ENCODE measurements at places on chromosomes 13 and 19.

DNA sequence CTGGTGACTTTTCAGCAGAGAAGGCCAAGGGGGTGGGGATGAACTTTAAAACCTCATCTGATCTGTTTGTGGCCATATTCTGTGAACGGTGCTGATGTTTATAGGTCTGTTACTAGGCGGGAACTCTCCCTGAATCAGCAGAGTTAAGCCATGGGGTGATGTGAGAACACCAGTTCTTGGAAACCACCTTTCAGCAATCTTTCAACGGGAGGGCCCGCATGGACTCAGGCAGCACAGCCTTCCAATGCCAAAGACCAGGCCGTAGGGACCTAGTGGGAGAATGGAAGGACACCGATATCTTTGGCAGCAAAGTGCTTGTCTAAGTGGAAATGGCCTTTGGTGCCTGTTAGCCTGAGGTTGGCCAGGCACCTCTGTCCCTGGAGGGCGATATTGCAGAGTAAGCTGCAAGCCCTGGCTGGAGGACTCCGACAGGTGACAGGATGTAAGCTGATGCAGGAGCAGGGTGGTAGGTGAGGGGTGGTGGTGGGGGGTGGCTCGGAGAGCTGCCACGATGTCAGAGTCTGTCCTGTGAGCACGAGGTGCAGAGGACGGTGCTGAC lies 57.0 kb downstream of the ERCC5 start:
- peak; percentile 18 for DNase-seq

DNA sequence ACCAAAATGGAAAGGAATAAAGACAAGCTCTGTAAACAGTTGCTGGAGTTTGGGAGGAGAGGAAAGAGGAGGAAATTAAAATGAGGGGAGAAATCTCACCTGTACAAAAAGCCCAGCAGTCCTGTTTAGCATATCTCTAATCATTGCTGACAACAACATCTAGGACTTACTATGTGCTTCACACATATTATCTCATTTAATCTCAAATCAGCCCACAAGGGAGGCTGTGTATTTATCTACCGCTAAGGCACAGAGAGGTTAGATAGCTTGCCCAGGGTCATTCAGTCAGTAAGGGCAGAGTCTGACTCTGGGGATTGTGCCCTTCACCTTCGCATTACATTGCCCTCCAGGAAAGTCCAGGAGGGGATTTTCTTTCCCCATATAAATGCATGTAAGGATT lies 233.3 kb downstream of the DLEU7 start:
- DNase-seq = no peak

- no peak for DNase-seq
Measured at GRCh38 chr13:59343993-59344822, 819.5 kb downstream of the DIAPH3 start.

DNA sequence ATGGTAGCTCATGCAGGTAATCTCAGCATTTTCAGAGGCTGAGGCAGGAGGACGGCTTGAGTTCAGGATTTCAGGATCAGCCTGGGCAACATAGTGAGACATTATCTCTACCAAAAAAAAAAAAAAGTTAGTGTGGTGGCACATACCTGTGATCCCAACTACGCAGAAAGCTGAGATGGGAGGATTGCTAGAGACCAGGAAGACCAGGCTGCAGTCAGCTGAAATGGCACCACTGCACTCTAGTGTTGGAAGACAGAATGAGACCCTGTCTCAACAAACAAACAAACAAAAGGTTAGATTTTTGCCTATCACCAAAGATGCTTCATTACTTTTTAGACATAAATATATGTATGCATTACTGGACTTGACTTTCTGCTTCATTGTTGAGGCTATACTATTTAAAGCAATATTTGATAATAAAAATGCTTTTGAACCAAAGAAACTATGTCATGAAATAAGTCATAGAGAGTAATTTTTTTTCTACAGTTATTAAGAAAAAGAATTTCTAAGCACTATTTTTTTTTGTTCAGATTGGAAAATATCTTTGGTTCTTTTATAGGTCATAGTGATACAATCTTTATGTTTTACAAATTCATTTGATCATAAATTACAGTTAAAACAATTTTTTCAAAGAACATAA lies 1180.1 kb upstream of the ATXN8OS start:
- peak; percentile 67 for DNase-seq

- no peak for DNase-seq
Measured at GRCh38 chr13:48443442-48444208, 30.7 kb upstream of the LPAR6 start.

- no peak for DNase-seq
Measured at GRCh38 chr13:71117920-71118319, 749.1 kb downstream of the DACH1 start.

DNA sequence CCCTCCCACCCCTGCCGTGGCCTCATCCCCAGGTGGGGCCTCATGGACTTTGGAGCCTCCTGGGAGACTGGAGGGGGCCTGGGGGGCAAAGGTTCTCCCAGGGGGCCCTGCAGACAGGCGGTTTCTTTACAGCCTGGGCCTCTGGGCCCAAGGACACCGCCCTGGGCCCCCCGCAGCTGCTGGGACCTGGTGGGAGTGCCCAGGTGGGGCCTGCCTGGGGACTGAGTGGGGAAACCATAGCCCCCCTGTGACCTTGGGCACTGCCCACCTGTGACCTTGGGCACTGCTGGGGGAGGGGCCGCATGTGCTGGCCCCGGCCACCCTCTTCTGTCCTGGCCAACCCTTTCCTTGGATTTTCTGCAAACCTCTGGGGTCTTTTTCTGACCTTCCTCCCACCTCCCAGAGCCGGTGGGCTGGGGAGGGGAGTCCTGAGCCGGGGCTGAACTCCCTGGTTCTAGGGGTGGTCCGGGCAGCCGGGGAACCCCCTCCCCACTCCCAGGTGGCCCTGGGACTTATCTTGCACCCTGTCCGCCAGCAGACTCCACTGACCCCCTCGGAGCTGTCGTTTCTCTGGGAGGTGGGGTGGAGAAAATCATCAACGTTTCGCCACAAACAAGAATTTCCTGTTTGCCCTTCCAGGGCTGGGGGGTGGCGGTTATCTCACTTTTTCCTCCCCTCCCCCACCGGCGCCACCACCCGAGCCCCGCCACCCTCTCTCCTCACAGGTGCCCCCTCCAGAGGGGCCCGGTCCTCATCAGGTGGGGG lies 27.0 kb downstream of the ARID3A start:
- DNase-seq = no peak

DNA sequence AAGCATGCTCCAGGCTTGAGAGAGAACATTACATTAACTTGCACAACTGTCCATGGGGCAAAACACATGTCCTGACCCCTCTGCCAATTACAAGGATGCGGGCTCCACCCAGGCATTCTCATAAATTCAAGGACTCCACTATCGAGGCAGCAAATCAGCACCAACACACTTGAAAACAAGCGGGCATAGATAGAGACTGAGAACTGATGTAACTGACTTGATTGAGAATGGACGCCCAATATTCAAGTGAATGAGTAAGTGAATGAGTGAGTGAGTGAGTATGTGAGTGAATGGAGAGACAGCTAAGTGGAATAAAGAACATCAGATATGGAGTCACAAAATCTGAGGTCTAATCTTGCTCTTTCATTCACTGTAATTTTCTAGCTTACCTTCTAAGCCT lies 75.0 kb upstream of the VSTM2B start:
- no peak for DNase-seq

DNA sequence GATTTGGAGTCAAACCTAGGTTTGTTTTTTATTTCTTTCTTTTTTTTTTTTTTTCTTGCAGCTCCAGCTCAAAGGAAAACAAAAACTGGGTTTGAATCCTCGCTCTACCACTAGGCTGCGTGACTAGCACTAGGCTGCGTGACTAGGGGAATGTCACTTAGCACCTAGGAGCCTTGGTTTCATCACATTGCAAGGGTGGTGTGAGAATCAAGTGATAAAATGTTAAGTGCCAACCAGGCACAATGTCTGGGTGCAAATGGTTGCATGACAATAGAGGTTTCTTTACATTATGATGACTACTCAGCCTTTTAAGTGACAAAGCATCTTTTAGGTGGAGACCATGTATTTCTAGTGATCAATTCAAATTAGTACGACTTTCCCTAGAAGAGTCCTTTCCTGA lies 27.9 kb downstream of the RCBTB2 start:
- DNase-seq = no peak

DNA sequence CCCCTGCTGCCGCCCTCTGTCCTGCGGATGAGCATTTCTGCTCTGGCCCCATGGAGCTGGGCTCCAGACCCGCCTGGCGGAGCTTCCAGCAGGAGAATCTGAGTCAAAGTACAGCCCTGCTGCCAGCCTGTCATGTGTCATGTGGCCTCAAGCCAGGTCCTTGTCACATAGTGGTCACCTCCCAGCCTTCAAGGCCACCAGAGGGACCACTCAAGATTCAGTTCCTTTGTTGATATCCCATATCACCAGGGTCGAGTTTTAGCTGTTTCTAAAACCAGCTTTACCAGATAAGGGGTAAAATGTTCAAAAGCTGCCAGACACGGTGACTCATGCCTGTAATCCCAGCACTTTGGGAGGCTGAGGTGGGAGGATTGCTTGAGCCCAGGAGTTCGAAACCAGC lies 13.4 kb downstream of the THOP1 start:
- DNase-seq = no peak

DNA sequence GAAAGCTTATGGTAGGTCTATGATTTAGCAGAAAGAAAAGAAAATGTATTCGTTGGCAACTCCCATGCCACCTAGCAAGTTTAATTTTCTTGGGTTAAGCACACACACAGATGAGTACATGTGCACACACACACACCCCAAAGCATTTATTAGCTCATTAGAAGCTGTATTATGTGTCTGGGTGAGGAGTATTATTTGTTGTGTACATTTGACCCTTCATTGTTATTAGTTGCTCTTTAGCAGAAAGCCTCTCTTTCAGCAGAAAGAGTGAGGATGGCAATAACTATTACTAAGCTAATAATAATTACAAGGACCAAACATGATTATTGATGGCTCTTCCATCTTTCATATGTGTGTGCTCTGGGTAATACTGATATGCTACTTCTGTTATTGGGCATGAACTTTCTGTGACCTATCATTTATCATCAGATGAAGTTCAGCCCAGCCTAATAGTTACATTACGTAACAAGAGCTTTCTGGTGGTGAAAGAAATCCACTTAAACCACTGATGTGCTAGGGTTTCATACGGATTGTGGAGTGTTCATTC lies 177.4 kb upstream of the OBI1 start:
- no peak for DNase-seq

DNA sequence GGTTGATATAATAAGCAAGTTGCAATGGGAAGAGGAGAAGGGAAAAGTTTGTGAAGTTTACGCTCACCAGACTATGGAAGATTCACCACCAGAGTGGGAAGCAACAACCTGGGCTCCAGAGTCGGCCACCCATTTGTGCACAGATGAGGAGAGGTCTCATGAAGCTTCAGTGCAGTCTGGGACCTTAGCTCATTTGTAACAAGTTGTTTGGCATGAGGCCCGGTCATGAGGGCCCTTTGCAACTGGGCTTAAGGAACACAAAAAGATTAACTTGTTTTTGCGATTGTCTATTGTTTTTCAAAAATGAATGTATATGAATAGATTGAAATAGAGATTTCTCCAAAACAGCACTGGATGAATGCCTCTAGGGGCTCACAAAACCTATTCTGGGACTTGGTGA lies 94.2 kb downstream of the ZNF737 start:
- DNase-seq = no peak

DNA sequence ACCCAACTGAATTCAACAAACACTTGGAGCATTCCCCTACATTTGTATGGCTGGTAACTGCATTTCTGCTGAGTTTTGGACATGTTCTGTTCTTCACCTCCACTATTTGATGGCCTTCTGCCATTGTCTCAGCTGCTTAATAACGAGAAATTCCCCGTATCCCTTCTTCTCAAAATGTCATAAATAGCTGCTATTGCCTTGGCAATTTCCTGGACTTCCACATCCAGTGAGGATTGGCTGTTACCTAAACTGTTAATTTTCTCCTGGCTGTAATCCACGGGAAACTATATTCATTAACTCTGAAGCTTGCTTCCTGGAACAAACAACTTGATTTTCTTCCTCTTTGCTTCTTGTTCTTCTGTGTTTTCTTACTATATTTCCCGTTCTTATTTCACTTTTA lies 69.5 kb upstream of the TDRD3 start:
- DNase-seq = no peak

DNA sequence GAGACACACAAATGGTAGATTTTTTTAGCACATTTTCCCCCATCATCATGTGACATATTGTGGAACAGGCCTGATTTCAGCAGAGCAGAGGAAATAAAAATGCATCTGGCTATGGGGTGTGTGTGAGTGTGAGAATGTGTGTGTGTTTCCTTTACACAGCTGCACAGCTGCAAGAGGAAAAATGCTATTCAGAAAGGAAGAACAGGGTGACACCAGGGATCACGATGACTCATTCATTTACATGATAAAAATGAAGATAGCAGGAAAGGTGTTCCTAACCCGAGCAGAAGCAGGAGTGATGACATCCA lies 469.5 kb upstream of the TSHZ3 start:
- no peak for DNase-seq

GRCh38 chr19:45355402-45355801 lies 14.9 kb downstream of the KLC3 start:
- DNase-seq = no peak

DNA sequence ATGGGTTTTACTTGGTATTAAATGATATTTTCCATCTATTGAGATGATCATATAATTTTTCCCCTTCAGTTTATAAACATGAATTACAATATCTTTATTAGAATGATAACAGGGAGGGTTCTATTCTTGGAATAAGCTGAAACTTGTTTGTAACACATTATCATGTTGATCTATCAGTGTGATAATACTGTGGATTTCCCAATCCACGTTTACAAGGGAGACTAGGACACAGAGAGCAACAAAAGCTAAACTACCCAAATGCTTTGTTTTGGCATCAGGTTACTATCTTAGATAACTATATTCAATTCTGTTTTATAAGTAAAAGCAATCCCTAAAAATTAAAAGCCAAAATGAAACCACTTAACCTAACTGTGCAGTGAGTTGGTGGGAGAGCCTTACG lies 92.5 kb downstream of the TUBGCP3 start:
- DNase-seq = no peak

DNA sequence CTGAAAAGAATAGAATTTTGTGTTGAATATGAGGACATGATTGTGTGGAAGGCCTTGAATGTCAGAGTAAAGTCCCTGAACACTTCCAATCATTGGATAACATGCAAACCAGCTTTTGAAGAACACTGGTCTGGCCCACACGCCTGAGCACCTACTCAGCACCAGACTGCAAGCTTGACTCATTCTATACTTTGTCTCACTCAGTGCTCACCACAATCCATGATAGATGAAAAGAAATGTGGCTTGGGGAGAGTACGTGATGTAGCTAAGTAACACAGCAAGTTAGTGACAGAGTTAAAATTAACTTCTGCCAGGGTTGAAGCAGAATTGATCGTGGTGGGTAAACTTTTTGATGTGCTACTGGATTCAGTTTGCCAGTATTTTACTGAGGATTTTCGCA lies 12.0 kb downstream of the DLEU7 start:
- no peak for DNase-seq

GRCh38 chr19:28443361-28443760 lies 769.6 kb downstream of the UQCRFS1 start:
- no peak for DNase-seq

GRCh38 chr19:1944916-1945561 lies 4.1 kb downstream of the CSNK1G2 start:
- no peak for DNase-seq

Data from iPS DF 6.9 (cell line).